ENCODE measurements at places on chromosomes 2 and 18.

DNA sequence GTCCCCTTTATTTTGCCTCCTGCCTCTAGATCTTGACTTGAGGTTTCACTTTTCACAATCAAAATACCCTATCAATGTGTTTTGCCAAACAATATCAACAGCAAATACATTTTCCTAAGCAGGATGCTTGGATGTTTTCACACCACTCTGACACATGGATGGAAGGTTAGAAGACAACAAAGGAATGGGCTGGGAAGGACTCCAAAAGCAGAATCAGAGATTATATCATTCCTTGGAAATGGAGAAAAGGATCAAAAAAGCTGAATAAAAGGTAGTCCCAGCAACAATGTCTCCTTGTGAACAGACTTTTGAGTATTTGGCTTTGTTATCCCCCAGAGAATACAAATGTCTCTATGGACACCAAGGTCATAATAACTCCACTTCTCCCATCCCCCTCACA is 170.8 kb downstream of the ETAA1 start:
- DNase-seq = no peak

DNA sequence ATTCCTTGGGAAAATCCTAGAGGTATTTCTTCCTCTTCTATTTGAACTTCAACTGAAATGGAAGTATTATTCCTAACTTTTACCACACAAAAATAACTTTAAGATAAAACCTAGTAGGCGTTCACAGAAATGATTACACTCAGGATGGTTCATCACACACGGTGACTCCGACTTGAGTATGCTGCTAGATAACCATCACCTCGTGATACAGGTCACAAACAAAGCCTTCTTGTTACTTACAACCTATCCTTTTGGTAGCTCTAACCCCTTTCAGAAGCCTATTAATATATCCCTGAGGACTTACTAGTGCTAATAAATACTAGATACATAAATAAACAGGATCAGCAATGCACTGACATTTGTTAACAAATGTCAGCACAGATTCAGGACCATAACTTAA is 101.0 kb upstream of the DNER start:
- DNase-seq = no peak

GRCh38 chr2:215171151-215171550 is 32.7 kb upstream of the ABCA12 start:
- DNase-seq = no peak

- DNase-seq = no peak
These were observed 23.2 kb upstream of the FAP start for GRCh38 chr2:162266460-162266760.

- DNase-seq = no peak
These were observed 17.4 kb downstream of the RUFY4 start for GRCh38 chr2:218086478-218086877.

DNA sequence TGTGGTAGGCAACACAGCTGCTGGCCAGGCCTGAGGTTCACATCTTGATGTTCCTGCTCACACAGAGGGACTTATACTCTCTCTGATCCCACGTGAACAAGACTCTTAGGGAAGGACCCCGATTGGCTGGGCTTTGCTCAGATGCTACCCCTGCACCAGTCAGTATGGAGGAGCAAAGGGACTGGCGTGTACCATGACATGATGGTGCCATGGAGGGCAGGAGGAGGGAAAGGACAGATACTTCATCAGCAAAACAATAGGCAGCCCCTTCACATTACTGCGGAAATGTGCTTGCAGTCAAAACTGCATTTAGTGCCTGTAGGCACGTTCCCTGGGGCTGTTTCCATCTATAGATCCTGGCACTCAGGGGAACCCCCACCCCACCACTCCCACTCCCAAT is 42.7 kb downstream of the ZFP36L2 start:
- DNase-seq = no peak

GRCh38 chr2:173248381-173248780 is 106.3 kb upstream of the CDCA7 start:
- no peak for DNase-seq

DNA sequence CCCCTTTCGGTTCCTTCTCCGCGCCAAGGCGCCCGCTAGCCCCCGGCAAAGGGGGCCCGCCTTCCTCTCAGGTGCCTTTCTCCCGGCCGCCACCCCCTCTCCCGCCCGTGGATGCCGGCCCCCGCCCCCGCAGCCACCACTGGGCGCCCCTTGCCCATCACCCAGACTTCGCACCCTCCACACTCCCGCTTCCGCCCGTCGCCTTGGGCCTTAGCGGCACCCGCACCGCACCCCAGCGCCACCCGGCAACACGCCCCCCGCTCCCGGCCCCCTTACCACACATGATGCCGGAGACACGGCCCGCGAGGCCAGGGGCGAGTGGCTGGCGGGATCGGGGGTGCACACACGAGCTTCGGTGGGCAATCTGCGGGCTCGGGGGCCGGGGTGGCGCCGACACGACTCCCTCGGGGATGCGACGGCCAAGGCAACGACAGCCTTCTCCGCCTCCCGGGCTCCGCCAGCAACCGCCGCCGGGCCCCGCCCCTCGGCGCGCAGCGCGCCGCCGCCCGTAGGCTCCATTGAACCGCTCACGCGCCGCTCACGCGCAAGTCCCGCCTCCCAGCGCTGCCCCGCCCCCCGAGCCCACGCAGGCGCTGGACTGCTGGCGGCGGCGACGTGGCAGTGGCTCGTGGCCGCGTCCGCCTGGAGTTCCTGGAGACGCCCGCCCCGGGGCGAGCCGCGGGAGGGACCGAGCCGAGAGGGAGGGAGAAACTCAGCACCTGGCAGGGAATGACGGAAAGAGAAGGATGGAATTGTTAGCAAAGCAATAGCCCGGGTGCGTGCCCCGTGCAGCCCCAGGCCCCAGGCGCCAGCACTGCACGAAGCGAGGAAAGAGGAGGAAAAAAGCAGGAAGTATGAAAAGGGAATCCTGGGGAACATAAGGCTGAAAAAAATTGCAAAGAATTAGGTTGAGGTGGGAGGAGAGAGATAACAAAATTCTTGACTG is at the start of gene GFPT1:
GFPT1 (minus strand) TSS at position 439 of the 946 bp plus-strand sequence; CDS start at position 283, 156 bp downstream.
- DNase-seq = peak; percentile 94

- DNase-seq = no peak
These were observed 5.4 kb upstream of the RNF181 start for GRCh38 chr2:85589982-85590791.

- no peak for DNase-seq
These were observed 46.2 kb upstream of the B3GNT2 start for GRCh38 chr2:62149708-62150107.

DNA sequence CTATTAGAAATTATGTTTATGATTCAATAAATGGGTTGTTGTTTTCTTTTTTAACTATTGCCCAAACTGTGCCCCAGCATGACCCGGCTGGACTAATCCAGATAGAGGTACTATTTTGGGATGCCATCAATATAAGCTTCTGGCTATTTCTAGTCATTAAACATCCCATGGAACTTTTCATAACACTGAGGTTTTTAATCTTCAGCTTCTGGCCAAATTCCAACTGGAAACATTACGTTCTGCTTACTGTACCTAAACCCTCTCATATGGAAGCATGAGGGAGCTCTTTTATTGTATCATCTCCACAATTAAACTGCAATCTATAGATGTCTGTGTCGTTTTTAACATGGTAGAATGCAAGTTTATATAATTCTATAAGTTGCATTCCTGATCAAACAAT is 674.7 kb downstream of the ARHGAP15 start:
- no peak for DNase-seq
